ENCODE measurements at places on chromosomes 5 and 9.

DNA sequence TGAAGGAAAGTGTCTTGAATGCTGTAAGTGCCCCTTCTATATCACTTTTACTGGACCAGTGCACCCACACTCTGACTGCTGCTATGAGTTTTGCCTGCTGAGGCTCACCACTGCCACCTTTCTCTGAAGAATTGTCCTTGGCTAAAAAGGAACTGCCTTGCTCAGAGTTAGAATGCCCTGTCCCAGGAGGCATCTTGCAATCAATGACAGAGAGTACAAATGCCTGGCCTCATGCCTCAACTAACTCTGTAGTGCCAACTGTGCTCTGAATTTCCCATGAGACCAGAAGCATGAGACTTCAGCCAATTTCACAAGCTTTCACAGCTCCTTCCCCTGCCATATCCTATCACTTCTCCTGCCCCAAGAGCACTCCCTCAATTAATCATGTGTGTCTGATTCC is 569.7 kb downstream of the ZNF608 start:
- DNase-seq, result no peak

GRCh38 chr9:2424619-2425033 is 197.0 kb upstream of the VLDLR start:
- DNase-seq, result no peak

DNA sequence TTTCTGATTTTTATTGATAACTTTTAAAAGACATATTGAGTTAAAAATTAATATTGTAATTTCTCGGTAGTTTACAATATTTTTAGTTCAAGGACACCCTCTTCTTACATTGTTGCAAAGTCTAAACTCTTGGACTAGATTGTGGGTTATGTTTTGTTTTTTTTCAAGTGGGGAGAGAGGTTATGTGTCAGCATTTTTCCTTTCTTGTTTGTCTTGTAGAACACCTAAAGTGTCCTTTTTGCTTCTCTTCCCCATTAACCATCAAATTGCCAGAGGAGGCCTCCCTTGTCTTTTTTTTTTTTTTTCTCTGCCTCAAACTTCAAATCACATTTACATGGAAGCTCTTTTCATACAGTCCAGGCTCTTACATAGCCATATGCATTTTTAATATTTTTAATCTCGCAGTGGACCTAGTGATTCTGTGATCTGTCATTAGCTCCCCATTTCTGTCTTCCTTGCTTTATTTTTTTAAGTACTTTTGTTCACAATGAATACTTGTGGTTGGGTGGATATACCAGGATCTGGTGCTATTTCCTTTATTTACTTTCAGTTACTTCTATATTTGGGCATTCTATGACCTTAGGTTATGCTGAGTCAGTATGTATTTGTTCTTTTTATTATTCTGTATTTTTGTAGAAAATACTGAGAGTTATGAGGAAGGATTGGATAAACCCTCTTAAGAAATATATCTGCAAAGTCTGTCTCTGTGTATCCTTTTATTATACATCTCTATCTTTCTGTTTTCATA is 2280.6 kb upstream of the ACO1 start:
- no peak for DNase-seq

- DNase-seq, result no peak
Observed at GRCh38 chr9:37984672-37985611, 81.0 kb upstream of the SLC25A51 start.

- DNase-seq, result no peak
Observed at GRCh38 chr9:89465726-89466308, 32.1 kb downstream of the SEMA4D start.

DNA sequence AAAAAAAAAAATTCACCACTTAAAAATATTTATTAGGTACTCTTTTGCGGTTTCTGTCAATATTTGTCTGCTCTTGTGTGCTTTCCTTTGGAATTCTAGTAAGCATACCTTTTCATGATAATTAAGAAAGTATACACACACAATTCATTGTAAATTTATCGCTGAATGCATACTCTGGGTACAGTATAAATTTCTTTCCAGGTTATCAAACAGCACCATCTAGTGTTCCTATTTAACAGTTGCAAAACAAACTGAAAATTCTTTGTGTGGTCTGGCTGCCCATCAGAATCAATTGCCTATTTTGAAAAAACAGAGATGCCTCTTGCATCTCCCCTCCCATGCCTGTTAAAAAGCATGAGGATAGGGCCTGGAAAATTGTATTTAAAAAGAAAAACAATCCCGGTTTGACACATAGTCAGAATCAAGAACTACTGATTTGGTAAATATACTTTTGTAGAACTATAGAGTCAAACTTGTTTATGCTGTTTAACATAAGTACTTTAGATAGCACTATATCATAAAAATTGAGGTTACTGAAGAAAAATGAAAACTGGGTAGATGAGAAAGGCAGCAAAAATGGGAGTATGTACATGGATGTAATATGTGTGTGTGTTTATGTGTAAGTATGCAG is 16.2 kb downstream of the PGGT1B start:
- DNase-seq, result no peak

DNA sequence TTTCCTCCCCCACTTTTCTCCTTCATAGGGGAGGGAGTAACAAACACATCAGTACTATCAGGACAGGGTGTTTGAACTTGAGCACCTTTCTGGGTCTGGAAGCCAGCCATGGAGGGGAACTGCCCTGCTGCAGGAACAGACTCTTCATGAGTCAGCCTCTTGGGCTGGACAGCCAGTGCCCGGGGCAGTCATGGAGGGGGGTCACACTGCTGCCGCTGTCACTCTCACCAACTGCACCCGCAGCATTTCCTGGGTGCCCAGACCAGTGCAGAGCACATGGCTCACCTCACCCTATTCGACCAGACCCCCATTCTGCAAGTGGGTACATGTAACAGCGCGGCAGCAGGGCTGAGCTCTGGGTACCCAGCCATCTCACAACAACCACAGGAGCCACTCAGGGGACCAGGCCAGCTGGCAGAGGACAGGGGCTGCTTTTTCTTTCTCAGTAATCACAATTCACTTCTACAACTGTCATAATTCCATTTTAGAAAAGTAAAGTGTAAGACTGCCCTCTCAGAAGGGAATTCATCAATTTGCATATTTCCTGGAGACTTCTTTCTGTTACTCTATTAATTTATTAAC is 118.4 kb downstream of the CTNND2 start:
- DNase-seq, result no peak

GRCh38 chr9:132886334-132886725 is 7.6 kb downstream of the SPACA9 start:
- DNase-seq, result no peak

GRCh38 chr5:39941416-39941815 is 516.6 kb upstream of the DAB2 start:
- no peak for DNase-seq

- DNase-seq, result no peak
Observed at GRCh38 chr5:147752033-147752432, 30.5 kb downstream of the JAKMIP2 start.

DNA sequence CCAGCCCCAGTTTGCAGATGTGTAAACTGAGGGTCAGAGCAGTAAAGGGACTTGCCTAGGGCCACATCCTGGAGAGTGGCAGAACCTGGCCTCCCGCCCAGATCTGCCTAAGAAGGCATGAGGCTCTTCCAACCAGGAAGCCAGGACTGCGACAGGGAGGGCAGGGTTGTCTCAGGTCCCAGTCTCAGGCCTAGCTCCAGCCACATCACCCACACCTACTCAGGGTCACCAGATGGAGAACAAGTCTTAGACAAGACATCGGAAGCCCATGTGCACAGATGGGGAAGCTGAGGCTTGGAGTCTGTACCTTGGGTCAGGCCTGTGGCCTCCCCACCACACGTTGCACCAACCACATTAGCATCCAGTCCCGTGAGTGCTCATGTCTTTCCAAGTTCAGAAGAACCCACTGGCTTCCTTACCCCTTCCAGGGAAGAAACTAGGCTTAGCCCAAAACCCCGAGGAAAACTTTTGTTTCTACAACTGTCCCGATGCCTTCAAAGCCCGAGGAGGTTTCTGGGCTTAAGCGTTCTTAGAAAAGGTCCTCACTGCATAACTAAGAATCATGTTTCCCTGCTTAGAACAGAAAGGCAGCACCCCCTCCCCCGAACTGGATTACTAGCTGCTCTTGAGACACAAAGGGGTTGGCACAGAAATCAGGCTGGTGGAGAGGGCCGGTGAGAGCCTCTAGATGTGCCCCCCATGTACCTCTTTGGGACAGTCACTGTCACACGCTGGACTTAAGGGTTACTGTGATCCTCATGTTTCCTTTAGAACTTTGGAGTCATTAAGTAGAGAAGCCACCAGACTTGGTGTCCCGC is 2.2 kb downstream of the FAM78A start:
- peak; percentile 71 for DNase-seq

DNA sequence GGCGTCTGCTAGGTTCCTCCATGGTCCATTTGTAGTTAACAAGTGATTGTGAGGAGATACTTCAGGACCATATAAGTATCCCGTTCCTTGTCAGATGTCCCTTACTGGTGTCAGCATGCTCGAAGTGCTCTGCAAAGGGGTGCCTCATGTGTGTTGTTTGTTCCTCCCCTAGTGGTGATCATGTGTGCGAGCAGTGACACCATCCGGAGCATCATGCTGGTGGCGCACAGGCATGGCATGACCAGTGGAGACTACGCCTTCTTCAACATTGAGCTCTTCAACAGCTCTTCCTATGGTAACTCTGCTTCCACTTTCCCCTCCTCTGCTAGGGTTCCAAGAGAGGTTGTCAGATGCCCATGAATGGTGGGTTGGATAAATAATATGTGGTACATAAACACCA is 13.4 kb downstream of the NPR3 start:
- no peak for DNase-seq

GRCh38 chr5:124584991-124585715 is 161.3 kb downstream of the ZNF608 start:
- DNase-seq, result no peak

DNA sequence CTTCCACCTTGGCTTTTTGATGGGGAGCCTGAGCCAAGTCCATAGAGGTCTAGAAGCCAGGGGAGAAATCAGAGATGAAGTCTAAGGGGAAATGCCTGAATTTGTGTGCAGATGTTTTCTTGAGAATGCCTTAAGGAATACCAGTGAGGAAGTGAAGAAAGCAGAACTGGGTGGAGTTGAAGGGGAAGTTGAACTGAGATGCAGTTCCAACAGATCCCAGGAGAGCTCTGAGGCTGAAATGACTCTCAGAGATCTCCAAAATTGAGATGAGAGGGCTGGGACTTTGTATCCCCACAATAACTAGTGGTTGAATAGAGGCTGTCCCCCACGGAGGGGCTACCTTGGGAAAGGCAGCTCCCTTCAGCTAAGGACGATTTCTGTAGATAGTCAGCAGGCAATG is 197.1 kb downstream of the ZNF462 start:
- no peak for DNase-seq

DNA sequence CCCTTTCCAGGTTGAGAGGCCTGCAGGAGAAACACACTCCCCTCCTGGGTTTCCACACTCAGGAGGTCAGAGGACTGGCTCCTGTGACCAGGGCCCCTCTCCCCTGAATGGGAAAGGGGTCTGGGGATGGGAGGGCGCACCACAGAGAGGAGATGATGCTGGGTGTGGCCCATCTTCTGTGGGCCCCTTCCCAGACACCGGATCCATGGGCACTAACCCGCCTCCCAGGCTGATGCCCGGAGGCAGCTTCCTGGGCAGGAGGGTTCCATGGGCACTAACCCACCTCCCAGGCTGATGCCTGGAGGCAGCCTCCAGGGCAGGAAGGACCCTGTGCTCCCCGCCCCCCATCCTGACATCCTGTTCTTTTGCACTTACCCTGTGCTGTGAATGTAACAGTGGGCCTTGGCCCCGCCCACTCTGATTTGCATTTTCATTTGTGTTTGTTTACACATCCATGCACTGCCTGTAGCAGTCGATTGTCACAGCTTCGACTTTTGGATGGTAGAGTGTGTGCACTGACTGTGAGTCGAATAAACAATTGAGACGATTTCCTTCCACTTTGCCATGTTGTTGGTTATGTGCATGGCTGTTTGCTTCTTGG is 9.3 kb upstream of the DOLPP1 start:
- DNase-seq, result peak; percentile 52

GRCh38 chr9:3370715-3371114 is 155.1 kb downstream of the RFX3 start:
- DNase-seq, result no peak

- DNase-seq, result no peak
Observed at GRCh38 chr5:132456296-132456986, 34.1 kb downstream of the IRF1 start.

DNA sequence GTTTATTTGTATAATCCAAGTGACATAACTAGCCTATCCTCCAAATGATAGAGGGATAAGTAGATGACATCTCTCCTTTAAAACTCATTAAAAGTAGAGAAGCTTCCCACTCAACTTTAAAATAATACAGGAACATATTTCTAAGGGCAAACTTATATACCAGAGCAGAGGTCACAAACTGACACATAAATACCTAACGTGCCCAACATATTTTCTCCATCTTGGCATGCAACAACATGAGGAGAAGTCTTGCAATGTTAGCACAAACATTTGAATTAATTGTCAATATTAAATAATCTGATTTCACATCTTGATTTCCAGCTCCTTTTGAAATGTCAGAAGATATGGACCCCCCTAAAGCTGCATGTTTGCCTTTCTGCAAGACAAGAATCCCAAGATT is 335.0 kb downstream of the DEPDC1B start:
- DNase-seq, result no peak

DNA sequence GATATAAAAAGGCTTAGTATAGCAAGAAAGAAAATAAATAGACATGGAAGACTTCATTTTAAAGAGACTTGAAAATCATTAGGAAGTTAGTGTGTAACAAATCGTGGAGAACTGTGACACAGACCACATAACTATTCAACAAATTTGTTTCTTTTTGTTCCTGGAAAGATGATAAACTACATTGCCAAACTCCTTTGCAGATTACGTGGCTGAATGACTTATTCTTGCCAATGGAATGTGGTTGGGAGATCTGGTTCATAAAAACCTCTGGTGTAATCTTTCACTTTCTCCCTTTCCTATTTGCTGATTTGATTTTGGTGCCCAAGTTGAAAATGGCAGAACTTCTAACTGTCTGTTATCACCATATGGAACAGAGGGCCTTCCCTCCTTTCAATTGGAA is 328.9 kb upstream of the MEF2C start:
- DNase-seq, result no peak

- DNase-seq, result no peak
Observed at GRCh38 chr5:175695161-175696126, 37.6 kb downstream of the HRH2 start.

DNA sequence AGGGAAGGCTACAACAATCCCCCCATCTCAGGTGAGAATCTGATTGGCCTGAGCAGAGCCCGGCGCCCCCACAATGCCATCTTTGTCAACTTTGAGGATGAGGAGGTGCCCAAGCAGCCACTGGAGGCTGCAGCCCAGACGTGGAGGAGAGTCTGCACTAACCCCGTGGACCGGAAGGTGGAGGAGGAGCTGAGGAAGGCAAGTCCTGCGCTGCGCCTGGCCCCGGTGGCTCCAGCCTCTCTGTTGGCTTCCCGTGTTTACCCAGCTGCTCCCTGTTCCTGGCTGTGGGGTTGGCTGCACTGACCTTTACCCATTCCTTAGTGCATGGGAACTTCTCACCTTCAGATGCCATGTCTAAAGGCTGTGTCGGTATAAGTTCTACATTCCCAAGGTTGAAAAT is 11.0 kb upstream of the CEL start:
- DNase-seq, result no peak

- DNase-seq, result no peak
Observed at GRCh38 chr9:32525709-32526030, 326 bp downstream of the RIGI start.

All from CMK (cell line).